ENCODE measurements at places on chromosomes 7 and 10.

GRCh38 chr10:11560076-11560709 lies 51.3 kb downstream of the USP6NL start:
- DNase-seq: no peak

- DNase-seq: no peak
These were observed 409 bp downstream of the DNMBP start for GRCh38 chr10:100009283-100009792.

GRCh38 chr10:132457328-132458070 lies 60.5 kb downstream of the PWWP2B start:
- DNase-seq: no peak

GRCh38 chr7:2934211-2934731 lies 90.2 kb upstream of the GNA12 start:
- DNase-seq: peak; percentile 97

- DNase-seq: no peak
These were observed 46.2 kb downstream of the NOC3L start for GRCh38 chr10:94316560-94316959.

DNA sequence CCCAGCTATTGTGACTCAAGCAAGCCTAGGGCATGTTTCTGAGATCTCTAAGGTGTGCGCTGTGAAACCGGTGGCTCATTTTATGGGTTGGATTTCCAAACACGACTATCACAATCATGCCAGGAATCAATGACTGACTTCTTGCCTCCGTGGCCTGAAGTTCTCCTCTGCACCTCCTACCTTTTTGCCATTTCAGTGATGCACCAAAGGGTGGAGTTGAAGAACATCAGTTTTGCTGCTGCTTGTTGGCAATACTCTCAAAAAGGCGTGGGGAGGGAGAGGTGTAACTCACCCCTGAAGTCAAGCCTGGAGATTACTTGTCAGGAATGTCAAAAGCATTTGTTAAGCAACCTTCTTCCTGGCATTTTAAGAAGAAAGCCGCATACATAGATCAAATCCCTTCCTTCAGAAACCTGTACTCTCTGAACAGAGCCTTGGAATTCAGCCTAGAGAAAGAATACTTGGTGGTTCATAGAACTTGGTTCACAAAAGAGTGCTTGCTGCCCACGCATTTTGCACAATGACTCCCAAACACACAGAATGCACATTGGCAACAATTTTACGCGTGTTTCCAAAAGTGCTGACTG lies 41.0 kb downstream of the KIAA1217 start:
- no peak for DNase-seq

- DNase-seq: no peak
These were observed 31.9 kb upstream of the TBX20 start for GRCh38 chr7:35285799-35286198.

- DNase-seq: no peak
These were observed 78.0 kb downstream of the WDR37 start for GRCh38 chr10:1134156-1134555.

DNA sequence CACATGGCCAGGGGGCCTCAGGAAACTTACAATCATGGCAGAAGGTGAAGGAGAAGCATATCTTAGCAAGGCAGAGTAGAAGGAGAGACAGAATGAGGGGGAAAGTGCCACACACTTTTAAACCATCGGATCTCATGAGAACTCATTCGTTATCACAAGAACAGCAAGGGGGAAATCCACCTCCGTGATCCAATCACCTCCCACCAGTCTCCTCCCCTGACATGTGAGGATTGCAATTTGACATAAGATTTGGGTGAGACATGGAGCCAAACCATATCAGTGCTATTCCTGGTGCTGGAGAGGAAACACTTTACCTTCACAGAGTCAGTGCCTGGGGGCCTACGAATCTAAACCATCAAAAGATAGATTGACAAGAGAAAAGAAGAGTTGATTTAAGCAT lies 61.8 kb downstream of the LGI1 start:
- DNase-seq: no peak

DNA sequence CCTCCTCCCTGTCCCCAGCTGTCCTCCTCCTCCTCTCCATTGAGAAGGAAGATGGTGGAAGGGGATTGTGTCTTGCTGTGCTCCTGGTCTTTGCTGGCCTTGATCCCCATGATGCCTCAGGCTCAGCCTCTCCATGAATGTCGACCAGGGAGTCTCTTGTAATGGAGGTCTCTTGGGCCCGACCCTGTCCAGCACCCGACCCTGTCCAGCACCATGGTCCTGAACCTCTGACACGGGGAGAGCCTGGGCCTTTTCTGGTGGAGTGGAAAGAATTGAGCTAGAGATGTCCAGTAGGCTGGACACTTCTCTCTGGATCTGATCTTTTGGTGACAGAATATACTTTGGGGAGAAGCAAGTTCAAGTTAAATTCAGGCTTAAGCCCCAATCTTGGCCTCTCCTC lies 42.3 kb upstream of the HMX3 start:
- DNase-seq: no peak

- DNase-seq: no peak
These were observed 28.3 kb downstream of the MGAM2 start for GRCh38 chr7:142139597-142140400.

DNA sequence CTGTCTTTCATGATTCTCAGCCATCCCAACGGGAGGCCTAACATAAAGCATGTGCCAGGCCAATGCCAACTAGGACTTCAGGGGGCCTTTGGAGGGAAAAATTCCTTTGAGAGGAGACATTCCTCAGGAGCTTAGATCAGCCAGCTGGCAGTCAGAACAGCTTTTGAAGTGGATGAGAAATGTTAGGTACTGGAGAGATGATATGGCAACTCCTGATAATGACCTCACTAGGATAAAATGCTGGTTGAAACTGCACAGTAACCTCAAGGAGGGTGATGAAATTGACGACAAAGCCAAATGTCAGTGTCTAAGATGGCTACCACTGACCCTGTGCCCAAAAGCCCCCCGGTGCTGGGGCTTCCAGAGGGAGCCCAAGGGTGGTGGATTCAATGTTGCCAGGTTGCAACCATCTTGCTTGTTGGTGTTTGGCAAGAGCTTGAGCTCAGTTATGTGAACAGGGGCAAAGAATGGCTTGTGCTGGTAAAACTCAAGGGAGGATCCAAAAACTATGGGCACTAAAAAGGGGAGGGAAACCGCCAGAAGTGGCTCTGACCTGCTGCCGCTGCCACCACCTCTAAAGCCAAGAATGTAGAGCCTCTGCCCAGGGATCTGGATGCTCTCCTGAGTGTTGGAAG lies 121.2 kb downstream of the UBE2H start:
- DNase-seq: peak; percentile 51

DNA sequence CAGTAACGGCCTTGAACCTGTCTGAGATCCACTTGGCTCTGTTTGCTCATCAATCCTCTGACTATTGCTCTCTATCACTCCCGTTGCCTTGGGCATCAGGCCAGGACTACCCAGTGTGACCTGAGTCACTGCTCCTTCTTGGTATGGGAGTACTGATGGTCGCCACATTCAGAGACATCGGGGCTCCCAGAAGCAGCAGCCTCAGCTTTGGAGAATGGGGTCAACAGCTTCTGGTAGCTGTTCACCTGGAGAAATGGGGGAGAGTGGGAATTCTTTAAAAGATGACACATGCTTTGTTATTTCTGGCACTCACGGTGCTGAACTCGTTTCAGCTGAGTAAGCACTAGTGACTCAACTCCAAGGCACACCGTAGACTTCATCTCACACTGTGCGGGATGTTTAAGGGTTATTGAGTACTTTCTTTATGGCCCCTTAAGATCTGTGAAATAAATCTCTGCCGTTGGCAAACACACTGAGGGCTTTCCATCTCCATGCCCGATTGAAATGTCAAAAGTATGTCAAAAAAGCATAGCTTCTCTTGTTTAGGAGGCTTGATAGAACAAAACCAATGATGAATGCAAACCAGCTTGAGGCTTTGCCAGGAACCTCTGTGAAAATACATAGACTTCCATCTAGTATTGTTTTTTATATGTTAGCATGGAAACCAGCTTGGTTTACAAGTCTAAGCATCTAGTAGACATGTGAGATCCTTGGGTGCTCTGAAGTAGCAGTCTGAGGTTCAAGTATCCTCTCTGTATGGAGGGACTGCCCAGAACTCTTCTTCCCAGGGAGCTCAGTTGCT lies 333.1 kb downstream of the CXCL12 start:
- peak; percentile 57 for DNase-seq

DNA sequence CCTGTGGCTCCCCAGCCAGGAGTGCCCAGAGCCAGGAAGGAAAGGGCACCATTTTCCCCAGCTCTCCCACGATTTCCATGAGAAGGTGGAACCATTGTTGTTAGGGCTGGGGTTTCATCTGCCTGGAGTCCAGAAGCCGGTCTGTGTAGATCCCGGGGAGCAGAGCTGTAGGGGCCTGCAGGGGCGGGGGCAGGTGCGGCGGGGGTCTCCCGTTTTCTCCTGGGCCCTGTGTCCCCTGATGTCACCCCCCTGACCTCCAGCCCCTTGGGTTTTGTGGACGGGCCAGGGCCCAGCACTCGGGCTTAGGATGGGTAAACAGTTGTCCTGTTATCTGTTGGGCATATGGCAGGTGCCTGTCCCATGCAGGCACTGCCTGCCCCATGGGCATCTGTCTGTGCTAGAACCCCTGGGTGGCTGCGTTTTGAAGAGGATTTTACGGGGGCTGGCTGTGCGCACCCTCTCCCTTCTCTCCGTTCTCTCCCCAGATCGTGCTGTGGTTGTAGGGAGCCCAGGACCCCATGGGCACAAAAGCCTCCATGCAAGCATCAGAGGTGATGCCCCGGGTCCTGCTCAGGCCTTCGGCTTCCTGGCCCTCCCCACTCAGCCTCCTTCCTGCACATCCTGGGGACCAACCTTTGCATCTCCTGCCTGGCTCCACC lies 158.8 kb downstream of the WDR37 start:
- DNase-seq: no peak

- no peak for DNase-seq
These were observed 12.3 kb upstream of the DLD start for GRCh38 chr7:107878636-107879035.

GRCh38 chr10:92164036-92164696 lies 126.7 kb downstream of the CPEB3 start:
- DNase-seq: no peak

GRCh38 chr7:14420768-14421167 lies 431.3 kb upstream of the ETV1 start:
- peak; percentile 3 for DNase-seq

DNA sequence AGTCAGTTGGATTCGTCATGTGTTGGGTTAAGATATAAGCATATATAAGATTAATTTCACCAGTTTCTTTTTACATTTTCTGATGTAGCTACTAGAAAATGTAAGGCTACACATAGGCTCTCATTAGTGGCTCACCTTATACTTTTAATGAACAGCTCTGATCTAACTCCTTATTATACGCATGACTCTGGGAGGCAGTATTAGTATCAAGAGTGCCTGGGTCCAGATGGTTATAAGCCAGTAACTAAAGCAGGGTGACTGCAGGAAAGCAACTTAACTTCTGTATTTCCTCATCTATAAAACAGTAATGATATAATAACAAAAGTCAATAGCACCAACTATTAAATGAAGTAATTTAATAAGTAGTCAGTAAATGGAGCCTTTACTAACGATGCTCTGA lies 1.4 kb upstream of the ELMO1 start:
- no peak for DNase-seq

- DNase-seq: no peak
These were observed 1.3 kb upstream of the GRB10 start for GRCh38 chr7:50783801-50784507.

GRCh38 chr7:40447345-40447744 lies 312.5 kb downstream of the SUGCT start:
- no peak for DNase-seq

DNA sequence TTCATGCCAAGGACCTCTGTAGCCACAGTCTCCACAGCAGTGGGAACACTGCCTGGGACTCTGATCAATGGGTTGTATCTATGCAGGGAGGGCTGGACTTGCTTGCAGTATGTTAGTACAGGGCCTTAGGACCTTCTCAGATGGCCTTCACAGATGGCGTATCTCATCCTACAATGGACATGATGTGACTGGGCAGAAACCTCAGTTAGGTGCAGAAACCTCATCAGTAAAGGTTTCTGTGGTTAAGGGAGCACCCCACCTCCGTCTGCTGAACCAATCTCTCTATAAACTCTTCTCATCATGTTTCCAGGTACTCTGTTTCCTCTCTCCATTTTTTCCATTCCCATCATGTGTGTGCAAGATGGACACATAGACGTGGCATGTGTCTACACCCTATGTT lies 154.9 kb downstream of the EVX1 start:
- DNase-seq: no peak

- no peak for DNase-seq
These were observed 46.7 kb downstream of the TMEM270 start for GRCh38 chr7:73907554-73908122.

DNA sequence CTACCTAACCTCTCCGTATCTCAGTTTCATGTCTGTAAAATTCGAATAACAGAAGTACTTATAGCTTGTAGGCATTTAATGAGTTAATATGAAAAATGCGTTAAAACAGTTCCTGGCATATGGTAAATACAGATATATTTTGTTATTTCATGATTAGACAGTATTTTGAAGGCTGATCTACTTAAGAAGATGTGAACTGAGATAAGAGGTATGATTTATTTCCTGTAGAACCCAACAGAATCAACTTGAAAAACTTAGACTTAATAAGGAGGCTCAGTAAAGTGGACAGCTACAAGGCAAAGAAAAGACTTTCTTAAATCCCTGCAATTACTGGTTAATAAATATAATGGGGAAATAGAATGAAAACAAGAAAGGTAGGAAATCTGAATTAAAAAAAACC lies 103.3 kb downstream of the FANK1 start:
- DNase-seq: no peak

GRCh38 chr10:43318456-43318855 lies 51.6 kb upstream of the RASGEF1A start:
- DNase-seq: no peak

GRCh38 chr7:155857141-155857540 lies 44.9 kb upstream of the SHH start:
- no peak for DNase-seq

- DNase-seq: no peak
These were observed 24.2 kb downstream of the UBTD1 start for GRCh38 chr10:97522937-97523336.

DNA sequence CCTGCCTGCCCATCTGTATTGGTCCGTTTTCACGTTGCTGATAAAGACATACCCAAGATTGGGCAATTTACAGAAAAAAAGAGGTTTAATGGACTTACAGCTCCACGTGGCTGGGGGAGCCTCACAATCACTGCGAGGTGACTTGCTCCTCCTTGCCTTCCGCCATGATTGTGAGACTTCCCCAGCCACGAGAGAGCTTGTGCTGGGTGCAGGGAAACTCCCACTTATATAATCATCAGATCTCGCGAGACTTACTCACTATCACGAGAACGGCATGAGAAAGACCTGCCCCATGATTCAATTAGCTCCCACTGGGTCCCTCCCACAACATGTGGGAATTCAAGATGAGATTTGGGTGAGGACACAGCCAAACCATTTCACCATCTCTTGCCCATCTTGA lies 111.8 kb downstream of the MYL10 start:
- DNase-seq: no peak

- DNase-seq: peak; percentile 42
These were observed 201.7 kb upstream of the PRSS58 start for GRCh38 chr7:142459551-142459963.

GRCh38 chr7:2558629-2559282 lies at the start of gene IQCE:
IQCE (plus strand) TSS chr7:2558979; CDS start chr7:2559182, 203 bp downstream.
- DNase-seq: peak; percentile 99

- no peak for DNase-seq
These were observed 56.5 kb downstream of the FIGNL1 start for GRCh38 chr7:50393547-50394252.
